Left colon (tissue), 2 donors: ENCODE measurements at places on chromosomes 3 and 15. TPM values are rescaled to one million over a fixed set of nuclear protein-coding genes. Genes with fewer than 3 reads are reported as not detected.

IL5RA gene
- total RNA-seq: 0.15 TPM

DAPK2 gene
- total RNA-seq: 58.3 TPM

SERINC4 gene
- not detected for total RNA-seq

STXBP5L gene
- 0.61 TPM for total RNA-seq

GXYLT2 gene
- 12.6 TPM for total RNA-seq
